ENCODE measurements at places on chromosomes 5 and 9. TPM values are rescaled to one million over a fixed set of nuclear protein-coding genes. Genes with fewer than 3 reads are reported as not detected.

ARAP3 gene
- 19.8 TPM for total RNA-seq

DNA sequence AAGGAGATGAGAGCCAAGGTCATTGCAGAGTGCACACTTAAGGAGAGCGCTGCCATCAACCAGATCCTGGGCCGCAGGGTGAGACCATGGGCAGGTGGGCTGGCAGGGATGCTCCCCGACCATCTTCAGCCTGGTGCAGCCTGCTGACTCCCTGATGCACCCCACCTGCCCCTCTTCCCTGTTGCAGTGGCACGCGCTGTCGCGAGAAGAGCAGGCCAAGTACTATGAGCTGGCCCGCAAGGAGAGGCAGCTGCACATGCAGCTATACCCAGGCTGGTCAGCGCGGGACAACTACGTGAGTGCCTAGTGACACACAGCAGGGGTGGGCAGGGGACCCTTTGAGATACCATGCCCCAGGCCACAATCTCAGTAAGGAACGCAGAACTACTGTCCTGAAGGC is 28.3 kb downstream of the TCF7 start:
- DNase-seq = no peak
- H3K27me3 ChIP-seq = no peaks in the 10 kb centered on the region
- peaks cover 65% of the 10 kb centered on the region for H3K36me3 ChIP-seq
- peaks cover 23% of the 10 kb centered on the region for H3K4me1 ChIP-seq
- no peak overlapping the region for H3K27ac ChIP-seq
- H3K4me3 ChIP-seq = no peak overlapping the region

DNA sequence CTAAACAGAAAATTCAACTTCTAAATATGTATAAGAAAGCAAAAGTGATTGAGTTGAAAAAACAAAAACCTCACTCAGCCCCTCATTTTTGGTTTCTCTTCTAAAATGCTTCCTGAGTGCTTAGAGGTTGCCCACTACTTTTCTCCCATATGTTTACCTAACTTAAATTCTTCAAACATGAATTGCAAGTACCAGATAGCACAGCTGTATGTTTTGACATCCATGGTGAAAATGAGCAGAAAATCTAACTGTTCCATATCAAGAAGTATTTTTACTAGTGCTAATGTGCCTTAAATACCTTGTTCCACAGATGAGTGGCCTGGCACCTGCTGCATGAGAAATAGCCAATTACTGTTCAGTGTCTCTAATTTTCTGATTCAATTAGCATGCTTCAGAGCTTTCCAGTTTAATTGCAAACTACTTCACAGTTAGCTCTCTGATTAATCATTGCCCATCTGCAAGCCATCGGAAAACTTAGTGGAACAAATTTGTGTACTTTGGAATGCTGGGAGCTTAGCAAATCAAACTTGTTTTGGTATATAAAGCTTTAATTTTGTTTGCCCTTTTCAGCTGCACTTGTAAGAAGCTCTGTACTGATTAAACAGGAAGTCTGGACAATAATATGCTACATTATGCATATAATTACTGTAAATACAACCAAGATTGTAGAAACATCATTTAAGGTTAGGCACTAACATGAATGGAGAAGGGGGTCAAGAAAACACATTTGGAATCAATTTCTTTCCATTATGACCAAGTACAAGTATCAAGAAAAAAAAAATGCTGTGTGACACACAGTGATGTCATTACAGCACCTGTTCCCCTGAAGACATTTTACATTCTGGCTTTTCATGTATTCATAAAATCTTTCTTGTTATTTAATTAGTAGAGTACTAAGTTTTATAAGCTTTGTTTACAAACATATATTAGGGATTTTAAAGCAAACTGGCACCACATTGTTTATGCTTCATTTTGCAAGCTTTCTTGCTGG is 65.6 kb downstream of the POU5F2 start:
- H3K4me3 ChIP-seq = no peak overlapping the region
- no peak overlapping the region for H3K27ac ChIP-seq
- H3K27me3 ChIP-seq = no peaks in the 10 kb centered on the region
- H3K36me3 ChIP-seq = no peaks in the 10 kb centered on the region
- DNase-seq = no peak
- H3K4me1 ChIP-seq = peaks cover 4% of the 10 kb centered on the region

DNA sequence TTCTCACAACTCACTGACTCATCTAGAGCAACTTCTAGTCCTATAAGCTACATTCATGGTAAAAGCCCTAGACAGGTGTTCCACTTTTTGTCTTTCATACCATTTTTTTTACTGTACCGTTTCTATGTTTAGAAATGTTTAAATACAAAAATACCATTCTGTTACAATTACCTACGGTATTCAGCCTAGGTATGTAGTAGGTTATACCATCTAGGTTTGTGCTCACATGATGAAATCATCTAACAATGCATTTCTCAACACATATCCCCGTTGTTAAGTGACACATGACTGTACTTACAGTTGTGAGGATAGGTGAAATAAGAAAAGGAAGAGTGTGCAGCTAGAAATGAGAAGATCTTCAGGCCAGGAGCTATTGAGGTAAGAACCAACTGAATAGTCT is 6.2 kb downstream of the CENPK start:
- H3K36me3 ChIP-seq = no peaks in the 10 kb centered on the region
- H3K27ac ChIP-seq = no peak overlapping the region
- no peak for DNase-seq
- H3K4me1 ChIP-seq = peaks cover 36% of the 10 kb centered on the region
- H3K4me3 ChIP-seq = no peak overlapping the region
- H3K27me3 ChIP-seq = no peaks in the 10 kb centered on the region

GRCh38 chr5:172950176-172950965 is 8.9 kb upstream of the RPL26L1 start:
- peaks cover 54% of the 10 kb centered on the region for H3K36me3 ChIP-seq
- no peak for DNase-seq
- H3K27me3 ChIP-seq = no peaks in the 10 kb centered on the region
- H3K27ac ChIP-seq = peak overlapping the region; percentile 73
- H3K4me1 ChIP-seq = peaks cover 48% of the 10 kb centered on the region

GRM6 gene
- total RNA-seq = not detected

GRCh38 chr9:30075451-30076199 is 2308.8 kb upstream of the ACO1 start:
- DNase-seq = peak; percentile 60
- H3K4me3 ChIP-seq = no peak overlapping the region
- no peak overlapping the region for H3K27ac ChIP-seq
- H3K36me3 ChIP-seq = no peaks in the 10 kb centered on the region
